ENCODE measurements at places on chromosomes 12 and 14.

GRCh38 chr14:76984297-76984696 lies 44.2 kb downstream of the IRF2BPL start:
- DNase-seq: no peak

DNA sequence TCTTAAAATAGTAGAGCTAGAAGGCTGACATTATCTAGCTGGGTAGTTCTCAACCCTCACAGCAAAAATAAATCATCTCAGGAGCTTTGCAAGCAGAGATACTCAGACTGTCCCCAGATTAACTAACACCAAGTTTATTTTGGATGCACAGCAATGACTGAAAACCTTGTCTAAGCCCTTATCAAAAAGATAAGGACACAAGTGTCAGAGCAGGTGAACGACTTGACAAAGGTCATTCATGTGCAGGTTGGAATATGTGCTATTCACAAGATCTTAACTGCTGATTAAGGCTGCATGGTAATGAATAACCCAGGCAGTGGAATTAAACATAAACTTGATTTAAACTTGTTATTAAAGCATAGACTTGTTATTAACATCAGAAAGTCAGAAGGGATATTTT lies 246.6 kb downstream of the BTG1 start:
- no peak for DNase-seq

DNA sequence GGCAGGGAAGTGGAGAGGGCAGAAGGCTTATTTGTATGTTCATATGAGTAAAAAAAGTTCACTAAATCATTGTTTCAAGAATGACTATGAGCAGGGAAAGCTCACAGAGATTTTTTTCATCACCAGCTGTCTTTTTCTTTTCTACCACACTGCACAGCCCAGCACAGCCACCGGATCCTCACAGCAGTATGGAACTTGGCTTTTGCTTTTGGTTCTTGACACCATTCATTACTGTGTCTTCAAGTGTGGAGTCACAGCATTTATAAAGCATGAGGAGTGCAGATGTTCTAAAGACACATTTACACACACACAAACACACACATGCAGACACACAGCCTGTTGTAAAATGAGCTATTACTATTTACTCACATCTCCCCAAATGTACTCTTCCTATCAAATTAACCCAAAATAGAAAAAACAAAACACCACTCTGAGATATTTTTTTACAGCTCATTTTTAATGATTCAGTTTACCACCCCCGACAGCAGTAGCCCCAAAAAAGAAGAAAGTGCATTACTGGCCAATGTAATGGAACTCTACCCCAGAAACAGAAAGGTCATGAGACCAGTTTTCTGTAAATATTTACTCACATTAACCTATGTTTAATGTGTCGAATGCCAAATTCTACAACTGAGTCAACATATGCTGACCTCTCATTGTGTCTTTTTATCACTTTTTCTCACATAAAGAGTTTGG lies 60.5 kb downstream of the BTG1 start:
- no peak for DNase-seq

GRCh38 chr14:37047996-37048395 lies 124.4 kb downstream of the SLC25A21 start:
- no peak for DNase-seq

- peak; percentile 54 for DNase-seq
These were observed 25.4 kb downstream of the AP5M1 start for GRCh38 chr14:57293866-57294837.

DNA sequence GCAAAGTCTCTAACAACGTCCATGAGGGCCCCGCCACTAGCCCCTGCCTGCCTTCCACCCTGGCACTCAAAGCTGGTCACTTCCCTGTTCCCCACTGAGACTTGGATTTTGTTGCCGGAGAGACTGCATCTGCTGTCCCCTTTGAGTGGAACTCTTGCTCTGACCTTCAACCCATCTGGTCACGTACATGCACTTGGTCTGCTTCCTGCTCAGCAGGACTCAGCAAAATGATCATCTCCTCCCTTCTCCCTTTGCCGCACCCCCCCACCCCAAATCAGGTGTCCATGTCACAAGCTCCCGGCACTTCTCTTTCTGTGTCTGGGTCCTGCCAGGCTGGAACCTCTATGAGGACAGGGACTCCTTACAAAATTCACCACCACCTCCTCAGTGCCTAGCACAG lies 180.9 kb downstream of the CHST11 start:
- no peak for DNase-seq

- no peak for DNase-seq
These were observed 50.2 kb upstream of the CCND2 start for GRCh38 chr12:4223273-4223845.

DNA sequence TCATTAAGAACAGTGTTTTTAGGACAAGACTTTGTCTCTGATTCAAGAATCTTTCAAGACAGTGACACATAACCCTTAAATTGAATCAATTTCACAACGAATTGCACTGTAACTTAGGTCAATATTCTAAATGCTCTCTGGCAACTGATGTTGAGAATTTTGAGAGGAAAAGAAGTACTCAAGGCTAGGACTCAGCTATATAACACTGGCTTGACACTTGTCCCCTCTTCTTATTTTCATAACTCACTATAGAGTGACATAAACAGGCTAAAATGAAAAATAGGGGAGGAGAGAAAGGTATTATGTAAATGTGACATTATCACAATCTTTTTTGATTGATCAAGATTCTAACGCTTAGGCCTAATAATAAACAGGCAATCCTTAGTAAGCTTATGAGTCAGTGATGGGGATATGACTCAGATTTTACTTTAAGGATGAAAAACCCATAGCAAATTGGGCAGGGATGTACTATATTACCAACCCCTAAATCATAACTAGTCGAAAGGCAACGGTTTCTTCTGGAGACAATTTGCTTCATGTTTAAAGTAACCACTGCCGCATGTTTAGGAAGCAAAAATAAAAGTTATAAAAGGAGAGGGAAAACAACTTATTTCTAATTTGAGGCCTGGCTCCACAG lies 10.9 kb downstream of the BTG1 start:
- DNase-seq: peak; percentile 82

DNA sequence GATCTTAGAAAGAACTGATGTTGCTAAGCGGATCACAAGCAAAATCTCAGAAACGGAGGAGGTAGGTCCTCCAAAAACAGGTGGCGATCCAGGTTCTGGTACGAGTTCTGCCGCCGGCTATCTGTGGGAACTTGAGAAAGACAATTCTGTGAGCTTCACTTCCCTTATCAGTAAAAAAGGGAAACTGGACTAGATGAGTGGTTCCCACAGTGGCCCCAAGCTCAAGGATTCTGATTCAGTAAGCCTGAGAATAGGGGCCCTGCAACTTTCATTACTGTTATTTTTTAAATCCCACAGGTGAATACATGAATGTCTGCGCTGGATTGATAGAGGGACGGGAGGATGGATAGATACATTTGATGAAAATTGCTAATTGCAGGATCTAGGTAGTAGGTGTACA lies 160.2 kb downstream of the PPM1H start:
- DNase-seq: no peak

- no peak for DNase-seq
These were observed 7.3 kb upstream of the CS start for GRCh38 chr12:56307221-56307965.

GRCh38 chr12:65014504-65015271 lies 106.4 kb downstream of the WIF1 start:
- DNase-seq: no peak

DNA sequence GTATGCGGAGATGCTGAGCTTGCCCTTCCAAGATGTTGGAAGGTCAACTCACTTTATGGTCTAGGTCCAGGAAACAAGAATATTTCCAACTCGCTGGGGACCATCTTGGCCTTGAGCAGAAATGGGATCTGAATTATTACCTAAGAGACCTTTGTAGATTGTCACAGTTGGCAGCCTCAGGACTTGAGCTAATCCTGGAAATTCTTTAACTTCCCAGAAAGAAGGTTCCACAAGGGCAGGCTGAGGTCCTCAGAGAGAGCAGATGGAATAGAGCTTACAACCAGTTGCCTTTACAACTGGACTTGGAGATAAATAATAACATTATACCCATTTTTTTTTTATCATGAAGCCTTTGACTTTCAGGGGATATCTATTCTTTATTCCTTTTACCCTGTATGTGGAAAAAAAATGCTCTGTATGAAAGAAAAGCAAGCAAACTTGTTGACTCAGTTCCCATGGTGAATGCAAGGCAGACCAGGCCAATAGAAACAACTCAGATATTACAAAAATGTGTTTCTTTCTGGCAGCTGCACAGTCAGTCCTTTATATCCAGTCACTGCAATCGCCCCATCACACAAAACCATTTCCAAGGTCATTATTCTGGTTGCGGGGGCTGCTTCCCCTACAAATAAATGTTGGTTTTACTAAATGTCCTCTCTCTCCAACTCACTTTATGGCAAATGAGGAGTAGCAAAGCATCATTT lies 401.4 kb downstream of the ZFP36L1 start:
- DNase-seq: peak; percentile 65

DNA sequence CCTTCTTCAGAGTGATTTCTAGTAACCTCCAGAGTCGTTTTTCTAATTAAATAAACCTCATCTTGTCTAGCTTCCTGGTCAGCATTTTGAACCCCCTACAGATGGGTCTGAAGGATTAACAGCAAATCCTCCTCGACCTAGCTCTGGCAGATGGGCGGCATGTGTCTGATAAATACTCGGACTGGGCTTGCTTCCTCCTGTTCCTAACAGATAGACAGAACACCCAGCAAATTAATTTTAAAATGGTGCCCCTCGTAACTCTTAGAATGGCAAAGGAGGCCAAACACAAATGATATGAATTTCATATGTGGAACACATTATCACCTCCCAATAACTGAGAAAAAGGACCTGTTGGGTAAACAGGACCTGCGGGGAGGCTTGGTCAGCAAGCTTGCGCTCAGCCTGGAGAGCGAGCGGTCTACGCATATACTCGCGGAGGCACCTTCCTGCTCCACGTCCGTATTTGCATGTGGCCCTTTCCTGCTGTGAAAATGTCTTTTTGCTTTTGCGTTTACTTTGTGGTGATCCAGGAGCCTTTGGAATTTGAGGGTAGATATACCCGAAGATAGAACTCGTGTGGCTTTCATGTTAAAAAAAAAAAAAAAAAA lies 79.6 kb downstream of the OTX2 start:
- DNase-seq: no peak

GRCh38 chr12:132788375-132789098 lies 26.9 kb upstream of the ANKLE2 start:
- DNase-seq: no peak

DNA sequence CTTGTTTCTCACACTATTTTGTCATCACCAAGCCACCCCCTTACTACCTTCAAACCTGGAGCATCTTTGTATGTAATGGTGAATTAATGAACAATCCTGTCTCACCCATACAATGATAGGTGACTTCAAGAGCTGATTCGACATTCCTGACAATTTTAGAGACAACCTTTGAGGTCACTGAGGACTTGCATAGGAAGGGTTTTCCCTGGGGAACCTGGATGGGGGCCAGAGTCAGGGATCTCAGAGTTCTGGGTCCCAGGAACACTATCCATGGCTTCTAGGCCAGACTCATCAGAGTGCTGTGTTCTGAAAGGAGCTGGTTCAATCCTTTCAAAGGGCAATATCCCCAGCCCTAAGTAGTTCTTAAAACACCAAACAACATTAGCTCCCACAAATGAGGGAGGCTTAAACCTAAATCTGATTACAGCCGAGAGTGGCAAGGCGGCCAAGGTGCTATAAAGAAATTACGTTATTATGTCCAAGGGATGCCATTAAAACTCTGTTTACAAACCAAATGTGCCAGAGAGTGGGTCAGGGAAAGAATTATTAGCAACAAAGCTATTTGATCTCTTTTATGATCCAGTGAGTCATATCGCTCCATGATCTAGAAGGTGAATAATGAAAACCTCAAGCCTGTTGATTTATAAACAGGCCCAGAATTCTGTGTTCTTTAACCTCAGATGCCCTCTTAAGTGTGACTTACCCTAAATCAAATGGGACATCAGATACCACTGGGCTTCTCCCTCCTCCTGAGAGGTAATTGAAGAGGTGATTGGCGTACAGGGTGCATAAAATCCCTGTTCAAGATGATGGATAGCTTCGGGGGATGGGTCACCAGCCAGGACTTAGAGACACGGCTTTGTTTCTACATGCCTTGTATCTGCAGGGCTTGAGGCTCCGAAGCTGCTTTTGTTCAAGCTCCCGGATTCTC lies 230.2 kb upstream of the TBX3 start:
- DNase-seq: peak; percentile 81

DNA sequence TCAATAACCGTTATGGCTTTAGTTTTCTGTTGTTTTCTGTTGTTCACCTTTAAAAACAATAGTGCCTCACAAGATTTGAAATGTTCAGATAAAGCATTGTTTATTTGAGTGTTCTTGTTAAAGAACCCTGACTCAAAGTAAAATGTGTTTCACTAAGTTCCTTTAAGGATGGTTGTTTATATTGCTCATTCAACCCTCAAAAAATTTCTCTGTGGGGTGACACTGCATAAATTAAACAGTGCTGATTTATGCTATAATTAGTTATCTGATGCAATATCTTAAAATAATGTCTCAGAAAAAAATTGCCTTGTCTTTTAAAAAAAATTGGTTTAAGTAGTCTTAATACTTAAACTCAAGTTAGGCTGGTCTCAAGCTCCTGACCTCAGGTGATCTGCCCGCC lies 775.1 kb downstream of the FLRT2 start:
- DNase-seq: no peak

DNA sequence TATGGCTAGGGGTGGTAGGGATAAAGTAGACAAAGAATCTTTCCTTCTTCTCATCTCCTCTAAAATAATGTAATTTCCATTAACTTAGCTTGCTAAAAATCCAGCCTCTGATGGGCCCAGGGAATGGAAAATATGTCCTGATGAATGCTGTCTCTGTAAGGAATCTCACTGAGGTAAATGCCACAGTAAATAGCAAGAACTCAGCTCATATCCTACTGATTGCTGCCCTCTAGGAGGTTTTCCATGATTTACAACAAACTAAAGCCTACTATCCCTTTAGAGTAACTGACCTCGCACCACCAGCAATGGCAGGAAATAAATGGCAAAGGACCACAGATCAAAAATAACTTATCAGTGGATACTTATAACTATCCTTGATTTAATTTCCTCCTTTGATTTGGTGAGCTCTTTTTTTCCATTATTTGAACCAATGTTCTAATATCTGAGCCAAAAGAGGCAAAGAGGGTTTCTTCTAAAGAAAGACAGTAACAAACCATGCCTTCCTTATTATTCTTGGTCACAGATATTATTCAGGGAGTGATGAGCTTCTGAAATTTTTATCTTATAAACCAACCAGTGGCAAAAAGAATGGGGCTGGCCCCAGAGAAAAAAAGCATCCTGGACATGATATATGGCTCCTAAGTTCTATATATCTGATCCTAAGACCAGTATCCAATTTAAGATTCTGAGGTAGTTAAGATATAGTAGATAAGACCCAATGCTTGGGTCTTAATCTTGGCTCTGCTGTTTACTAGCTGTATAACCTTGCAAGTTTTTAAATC lies 43.8 kb downstream of the SENP1 start:
- peak; percentile 6 for DNase-seq

GRCh38 chr14:94337274-94337673 lies 14.1 kb upstream of the SERPINA6 start:
- DNase-seq: peak; percentile 49

DNA sequence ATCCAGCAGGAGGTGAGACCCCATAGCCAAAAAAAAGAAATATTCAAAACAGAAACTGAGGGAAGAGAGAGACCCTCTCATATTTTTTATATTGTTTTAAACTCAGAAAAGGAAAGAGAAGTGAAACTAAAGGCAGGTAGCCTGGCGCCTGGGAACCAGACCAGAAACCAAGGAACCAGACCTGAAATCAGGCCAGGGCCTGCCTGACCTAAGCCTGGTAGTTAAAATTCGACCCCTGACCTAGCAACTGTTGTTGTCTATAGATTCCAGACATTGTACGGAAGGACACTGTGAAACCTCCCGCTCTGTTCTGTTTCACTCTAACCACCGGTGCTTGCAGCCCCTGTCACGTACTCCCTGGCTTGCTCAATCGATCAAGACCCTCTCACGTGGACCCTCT lies 38.5 kb upstream of the CD163 start:
- DNase-seq: no peak

All from fibroblast of lung (primary cell).